ENCODE measurements at places on chromosomes 5 and 9. TPM values are rescaled to one million over a fixed set of nuclear protein-coding genes. Genes with fewer than 3 reads are reported as not detected.

- no peak for DNase-seq
- H3K27me3 ChIP-seq = no peaks in the 10 kb centered on the region
- H3K36me3 ChIP-seq = no peaks in the 10 kb centered on the region
- H3K27ac ChIP-seq = no peak overlapping the region
Measured at GRCh38 chr9:133115604-133116345, 5.3 kb downstream of the RALGDS start.

GRCh38 chr5:80034559-80034958 is 589 bp upstream of the THBS4 start:
- H3K36me3 ChIP-seq = no peaks in the 10 kb centered on the region

The PCDHA2 gene
- not detected for total RNA-seq

DNA sequence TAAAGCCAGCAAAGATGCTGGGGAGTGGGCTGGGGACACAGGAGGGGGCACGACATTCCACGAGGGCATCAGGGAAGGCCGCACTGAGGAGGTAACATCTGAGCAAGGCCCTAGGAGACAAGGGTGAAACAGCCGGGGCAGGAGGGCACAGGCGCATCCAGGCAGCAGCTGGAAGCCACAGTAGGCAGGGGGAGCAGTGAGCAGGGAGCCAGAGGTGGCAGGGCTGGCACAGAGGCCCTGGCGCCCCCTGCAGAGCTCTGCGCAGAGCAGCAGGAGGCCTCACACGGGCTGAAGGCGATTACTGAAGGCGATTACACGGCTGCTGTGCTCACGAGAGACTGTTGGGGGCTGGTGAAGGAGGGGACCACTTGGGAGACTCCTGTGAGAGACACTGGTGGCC is 15.4 kb downstream of the LMAN2 start:
- no peak overlapping the region for H3K4me3 ChIP-seq
- peak overlapping the region; percentile 41 for H3K27ac ChIP-seq
- peaks cover 1% of the 10 kb centered on the region for H3K36me3 ChIP-seq
- H3K27me3 ChIP-seq = no peaks in the 10 kb centered on the region
- H3K4me1 ChIP-seq = no peaks in the 10 kb centered on the region

The GCNT1 gene
- total RNA-seq = 19.1 TPM

- H3K4me3 ChIP-seq = no peak overlapping the region
- DNase-seq = peak; percentile 50
- peaks cover 13% of the 10 kb centered on the region for H3K4me1 ChIP-seq
- no peaks in the 10 kb centered on the region for H3K27me3 ChIP-seq
- no peaks in the 10 kb centered on the region for H3K36me3 ChIP-seq
- H3K27ac ChIP-seq = peak overlapping the region; percentile 36
Measured at GRCh38 chr5:135628771-135629563, 50.2 kb upstream of the CXCL14 start.

The GNA14 gene
- total RNA-seq = not detected

DNA sequence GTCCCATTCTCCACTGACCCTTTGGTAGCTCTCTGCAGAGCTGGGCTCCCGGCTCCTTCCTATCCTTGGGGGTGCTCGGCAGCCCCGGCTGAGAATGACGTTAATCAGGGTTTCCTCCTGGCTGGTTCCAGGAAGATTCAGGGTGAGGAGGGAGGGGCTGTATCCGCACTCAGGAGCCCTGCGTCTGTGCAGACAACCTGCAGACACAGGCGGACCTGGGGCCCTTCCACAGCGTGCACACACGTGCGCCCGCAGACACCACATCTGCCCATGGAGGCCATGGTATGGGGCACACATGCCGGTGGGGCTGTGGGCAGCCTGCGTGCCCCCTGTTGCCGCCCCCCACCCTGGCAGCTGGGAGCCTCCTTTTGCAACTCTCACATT is 66.6 kb upstream of the RNU6ATAC start:
- H3K27me3 ChIP-seq = no peaks in the 10 kb centered on the region
- no peaks in the 10 kb centered on the region for H3K36me3 ChIP-seq
- DNase-seq = no peak

GRCh38 chr5:135553688-135554462 is 18.1 kb upstream of the NEUROG1 start:
- H3K4me1 ChIP-seq = no peaks in the 10 kb centered on the region
- H3K4me3 ChIP-seq = no peak overlapping the region
- H3K36me3 ChIP-seq = no peaks in the 10 kb centered on the region
- H3K27ac ChIP-seq = peak overlapping the region; percentile 18
- DNase-seq = peak; percentile 71

The HMMR gene
- total RNA-seq = 61.1 TPM

- H3K27ac ChIP-seq = no peak overlapping the region
- H3K27me3 ChIP-seq = no peaks in the 10 kb centered on the region
- no peaks in the 10 kb centered on the region for H3K4me1 ChIP-seq
- H3K36me3 ChIP-seq = no peaks in the 10 kb centered on the region
- DNase-seq = no peak
Measured at GRCh38 chr9:91824601-91825305, 125.3 kb downstream of the ROR2 start.

DNA sequence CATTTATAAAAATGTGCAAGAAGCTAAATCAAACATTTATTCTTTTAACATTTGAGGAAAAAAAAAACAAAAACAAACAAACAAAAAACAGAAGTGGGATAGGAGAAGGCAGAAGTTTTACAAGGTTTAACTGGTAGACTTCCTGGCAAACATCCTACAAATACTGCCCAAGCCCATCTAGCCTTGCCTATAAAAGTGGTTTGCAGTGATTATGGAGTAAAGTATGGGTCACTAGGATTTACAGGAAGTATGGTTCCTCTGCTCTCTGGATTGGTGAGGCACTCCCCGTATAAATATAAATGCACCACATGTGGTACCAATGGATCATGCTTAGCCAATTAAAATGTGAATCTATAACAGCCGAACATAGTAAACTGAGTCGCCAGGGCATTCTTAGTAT is 291.9 kb downstream of the EDIL3 start:
- no peaks in the 10 kb centered on the region for H3K27me3 ChIP-seq
- DNase-seq = no peak
- no peaks in the 10 kb centered on the region for H3K36me3 ChIP-seq

The GLDC gene
- 320 TPM for total RNA-seq

The MAP1B gene
- total RNA-seq = 0.77 TPM

- H3K36me3 ChIP-seq = no peaks in the 10 kb centered on the region
- H3K4me3 ChIP-seq = no peak overlapping the region
- H3K27ac ChIP-seq = no peak overlapping the region
- no peaks in the 10 kb centered on the region for H3K4me1 ChIP-seq
- DNase-seq = no peak
Measured at GRCh38 chr9:18896531-18897179, 136.4 kb downstream of the SAXO1 start.

Measured in Caco-2 (cell line).